ENCODE measurements at places on chromosomes 4 and X.

- no peak for DNase-seq
Observed at GRCh38 chrX:120795301-120795700, 80.4 kb downstream of the CT47B1 start.

- no peak for DNase-seq
Observed at GRCh38 chrX:118565853-118566252, 70.2 kb downstream of the DOCK11 start.

GRCh38 chrX:70664726-70665125, 220.1 kb downstream of the DLG3 start:
- DNase-seq, result no peak

- DNase-seq, result peak; percentile 69
Observed at GRCh38 chrX:1481636-1482529, 29.2 kb upstream of the ASMTL start.

GRCh38 chrX:31629195-31629594, 557.4 kb upstream of the FTHL17 start:
- DNase-seq, result no peak

Data from activated CD8-positive, alpha-beta memory T cell treated with anti-CD3 and anti-CD28 coated beads, Interleukin-2, amount 50 U/mL, for 4 hours (primary cell).